ENCODE measurements at places on chromosomes 5 and 9. TPM values are rescaled to one million over a fixed set of nuclear protein-coding genes. Genes with fewer than 3 reads are reported as not detected.
A peak's percentile ranks its signal among the peaks of the same experiment; 100 is the strongest.

DNA sequence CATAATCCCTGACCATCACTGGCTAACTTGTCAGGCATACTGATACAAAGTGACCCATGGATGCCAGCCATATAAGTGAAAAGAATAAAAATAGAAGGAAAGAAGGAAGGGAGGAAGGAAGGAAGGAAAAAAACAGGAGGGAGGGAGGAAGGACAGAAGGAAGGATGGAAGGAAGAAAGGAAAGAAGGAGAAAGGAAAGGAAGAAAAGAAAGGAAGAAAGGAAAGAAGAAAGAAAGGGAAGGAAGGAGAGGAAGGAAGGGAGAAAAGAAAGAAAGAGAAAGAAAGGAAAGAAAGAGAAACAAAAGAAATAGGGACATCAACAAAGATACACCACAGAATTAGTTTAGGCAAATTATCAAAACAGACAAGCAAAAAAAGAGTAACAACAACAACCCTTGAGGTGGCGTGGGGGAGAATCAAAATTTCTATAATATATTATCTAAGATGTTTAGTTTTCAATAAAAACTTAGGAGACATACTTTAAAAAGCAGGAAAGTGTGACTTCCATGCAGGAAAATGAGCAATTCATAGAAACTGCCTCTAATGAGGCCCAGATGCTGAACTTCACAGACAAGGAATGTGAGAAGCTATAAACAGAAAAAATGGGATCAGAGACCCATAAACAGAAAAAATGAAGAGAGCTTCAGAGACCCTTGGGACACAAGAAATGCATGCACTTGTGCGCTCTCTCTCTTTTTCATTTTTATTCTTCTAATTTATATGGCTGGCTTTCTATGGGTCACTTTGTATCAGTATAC, 96.1 kb upstream of the NFIL3 start:
- peak; percentile 19 for DNase-seq

The EIF4E1B gene
- total RNA-seq, result not detected

The LCN12 gene
- total RNA-seq, result 0.44 TPM

DNA sequence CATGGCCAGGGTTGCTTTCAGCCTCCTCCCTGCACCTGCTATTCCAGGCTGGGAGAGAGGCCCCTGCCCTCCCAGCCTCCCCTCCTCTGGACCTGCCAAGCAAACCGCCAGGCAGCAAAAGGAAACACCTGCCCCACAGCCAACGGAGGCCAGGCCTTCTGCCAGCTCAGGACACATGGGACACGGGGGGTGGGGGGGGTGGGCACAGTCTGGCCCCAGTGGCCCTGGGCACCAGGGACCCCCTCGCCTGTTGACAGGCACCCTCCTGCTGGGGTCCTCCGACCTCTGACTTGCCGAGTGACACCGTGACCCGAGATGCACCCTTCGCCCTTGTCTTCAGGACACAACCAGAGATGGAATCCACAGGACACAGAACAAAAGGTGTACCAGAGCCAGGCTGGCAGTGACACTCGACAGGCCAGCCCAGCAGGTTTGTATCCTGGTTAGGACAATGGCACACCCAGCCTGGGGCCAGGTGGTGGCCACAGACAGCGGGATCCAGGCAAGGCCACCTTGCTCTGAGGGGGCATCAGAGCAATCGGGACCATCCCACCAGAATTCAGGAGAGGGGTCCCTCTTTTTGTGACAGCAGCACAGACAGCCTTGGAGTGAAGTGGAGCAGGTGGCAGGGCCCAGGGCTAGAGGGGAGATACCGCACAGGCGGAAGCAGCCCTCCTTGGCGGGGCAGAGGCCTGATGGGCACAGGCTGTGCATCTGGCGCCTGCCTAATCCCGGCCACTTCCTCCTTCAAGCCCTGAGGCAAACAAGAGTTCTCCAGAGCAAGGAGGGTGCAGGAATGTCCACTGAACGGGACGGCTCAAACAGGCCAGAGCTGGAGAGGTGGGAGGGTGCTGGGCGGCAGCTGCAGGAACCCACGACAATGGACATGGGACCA, 1.3 kb upstream of the TMEM210 start:
- DNase-seq, result no peak

The GOLGA1 gene
- 9.1 TPM for total RNA-seq

DNA sequence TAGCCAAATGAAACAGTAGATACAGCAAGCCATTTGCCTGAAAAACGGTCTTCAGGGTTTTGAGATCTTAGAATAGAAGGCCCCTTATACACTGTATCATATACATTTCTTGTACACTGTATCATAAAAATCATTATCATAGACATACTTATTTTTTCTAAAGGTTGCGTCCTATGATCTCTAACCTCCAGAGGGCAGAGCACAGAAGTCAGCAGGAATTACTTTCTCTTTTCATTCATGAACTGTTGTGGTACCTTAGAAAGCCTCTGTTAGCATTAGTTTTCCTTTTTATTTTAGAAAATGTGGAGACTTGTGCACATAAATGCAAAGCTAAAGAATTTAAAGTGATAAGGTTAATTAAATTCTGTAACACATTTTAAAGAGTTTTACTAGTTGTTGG, 115.4 kb downstream of the OXCT1 start:
- no peak for DNase-seq

The HSPA4 gene
- 59.8 TPM for total RNA-seq

DNA sequence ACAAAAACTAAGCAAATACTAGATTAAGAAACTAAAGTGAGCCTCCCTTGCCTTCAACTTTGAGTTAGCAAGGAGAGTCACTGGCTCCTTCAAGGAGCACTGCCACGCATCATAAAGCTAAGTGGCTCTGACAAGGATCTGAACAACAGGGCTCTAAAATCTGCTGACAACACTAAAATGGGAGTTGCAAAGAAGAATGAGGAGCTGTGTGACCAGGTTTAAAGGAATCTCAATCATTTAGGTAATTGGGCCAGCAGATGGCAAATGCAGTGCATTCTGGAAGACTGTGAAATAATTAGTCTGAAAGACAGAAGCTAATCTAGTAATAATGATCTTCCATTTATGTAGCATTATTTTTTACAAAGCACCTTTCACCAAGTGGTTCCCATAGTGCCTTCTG, 297.0 kb upstream of the TAS2R1 start:
- no peak for DNase-seq

DNA sequence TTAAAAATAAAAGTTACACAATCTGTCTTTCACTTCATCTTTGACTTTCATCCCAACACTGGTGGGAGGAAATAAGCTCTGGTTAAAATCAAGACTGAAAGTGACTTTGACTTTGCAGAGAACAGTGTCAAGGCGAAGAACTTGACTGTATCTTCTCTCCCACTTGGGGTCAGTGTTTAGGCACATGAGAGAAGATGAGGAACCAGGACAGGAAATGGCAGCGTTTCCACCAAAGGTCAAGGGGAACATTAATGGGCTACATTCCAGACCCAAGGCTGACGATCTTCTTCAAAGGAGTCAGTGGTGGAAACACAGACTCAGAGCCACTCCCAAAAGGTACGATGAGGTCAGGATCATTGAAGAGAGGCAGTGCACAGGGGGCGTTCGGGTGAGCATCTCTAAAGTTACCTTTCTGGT, 409.5 kb downstream of the ARHGEF28 start:
- DNase-seq, result peak; percentile 83

GRCh38 chr5:81896764-81897163, 75.1 kb upstream of the ATG10 start:
- DNase-seq, result no peak

The WNT8A gene
- total RNA-seq, result not detected

- no peak for DNase-seq
These were observed 105.2 kb downstream of the WNK2 start for GRCh38 chr9:93288891-93289883.

DNA sequence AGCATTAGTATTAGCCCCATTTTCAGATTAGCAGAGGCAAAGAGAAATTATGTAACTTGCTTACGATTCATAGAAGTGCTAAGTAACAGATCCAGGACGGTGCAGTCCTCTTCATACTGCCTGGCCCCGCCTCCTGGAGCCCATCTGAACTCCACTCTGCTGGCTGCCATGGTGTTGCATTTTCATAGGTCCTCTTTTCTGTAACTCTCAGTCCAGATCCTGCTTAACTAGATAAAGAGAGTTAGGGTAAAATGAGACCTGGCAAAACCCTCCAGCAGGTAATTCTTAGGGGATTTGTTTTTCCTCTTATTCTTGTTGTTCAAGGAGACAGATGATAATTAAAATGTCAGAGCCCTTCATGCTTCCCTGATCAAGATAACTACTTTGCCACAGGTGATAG, 135.1 kb upstream of the EFNA5 start:
- no peak for DNase-seq

DNA sequence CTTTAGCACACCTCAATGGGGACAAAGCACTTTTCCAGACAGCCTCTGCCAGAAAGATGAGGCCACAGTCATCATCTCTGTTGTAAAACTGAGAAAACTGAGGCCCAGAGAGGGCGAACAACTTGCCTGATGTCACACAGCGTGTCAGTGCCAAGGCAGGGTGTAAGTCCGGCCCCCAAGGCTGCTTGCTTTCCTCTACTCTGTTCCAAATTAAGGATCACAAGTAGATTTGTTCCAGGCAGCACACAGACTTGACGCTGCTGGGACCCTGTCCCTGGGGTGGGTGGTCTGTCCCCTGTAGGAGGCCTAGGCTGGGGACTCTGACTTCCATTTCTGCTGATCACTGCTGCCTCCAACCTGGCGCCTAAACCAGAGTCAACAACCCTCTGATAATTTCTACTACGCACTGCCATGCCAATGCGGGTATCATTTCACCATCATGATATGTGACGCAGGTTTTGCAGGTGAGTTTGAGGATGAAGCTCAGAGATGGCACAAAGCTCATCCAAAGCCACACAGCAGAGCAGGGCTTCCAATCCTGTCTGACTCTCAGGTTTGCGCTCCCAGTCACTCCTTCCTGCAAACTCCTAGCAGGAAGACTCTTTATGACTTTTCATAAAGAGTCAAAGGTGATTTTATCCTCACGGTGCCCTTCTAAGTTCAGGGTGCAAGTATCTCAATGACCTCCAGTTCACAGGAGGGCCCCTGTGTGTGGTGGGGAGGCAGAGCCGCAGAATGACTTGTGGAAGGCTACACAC, 13.5 kb upstream of the RALGDS start:
- DNase-seq, result no peak

- peak; percentile 92 for DNase-seq
These were observed 115.9 kb upstream of the MINAR2 start for GRCh38 chr5:129631961-129632360.

The MAPK9 gene
- 21.1 TPM for total RNA-seq

DNA sequence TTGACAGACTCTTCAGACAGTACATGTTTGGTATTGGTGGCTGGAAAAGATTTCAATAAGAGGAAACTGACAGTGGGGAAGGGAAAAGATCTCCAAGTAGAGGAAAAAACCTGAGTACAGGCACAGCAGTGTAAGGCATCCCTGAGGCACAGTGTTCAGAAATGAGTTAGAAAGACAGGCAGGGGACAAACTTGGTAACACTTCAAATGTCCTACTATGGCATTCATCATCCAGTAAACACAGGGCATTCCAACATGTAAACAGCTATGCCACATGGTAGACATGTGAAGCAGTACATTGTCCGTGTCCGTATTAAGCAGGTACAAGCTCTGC, 45.0 kb upstream of the NR5A1 start:
- DNase-seq, result no peak

- no peak for DNase-seq
These were observed 27.0 kb downstream of the OSMR start for GRCh38 chr5:38872826-38873225.

GRCh38 chr9:123470121-123470782, 114.3 kb downstream of the CRB2 start:
- no peak for DNase-seq

The DRD1 gene
- total RNA-seq, result under 0.01 TPM

DNA sequence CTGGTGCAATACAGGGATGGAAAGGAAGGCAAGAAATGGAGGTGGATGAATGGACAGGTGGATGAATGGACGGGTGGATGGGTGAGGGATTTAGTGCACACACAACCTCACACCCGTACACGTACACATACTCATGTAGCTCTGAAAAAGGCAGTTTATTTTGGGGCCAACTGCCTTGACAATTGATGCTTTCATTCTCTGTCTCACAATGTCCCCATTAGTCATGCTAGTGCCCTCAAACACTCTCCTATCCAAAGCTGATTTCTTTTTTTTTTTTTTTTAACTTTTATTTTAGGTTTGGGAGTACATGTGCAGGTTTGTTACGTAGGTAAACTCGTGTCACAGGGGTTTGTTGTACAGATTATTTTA, 495.0 kb downstream of the DMAC1 start:
- DNase-seq, result no peak

DNA sequence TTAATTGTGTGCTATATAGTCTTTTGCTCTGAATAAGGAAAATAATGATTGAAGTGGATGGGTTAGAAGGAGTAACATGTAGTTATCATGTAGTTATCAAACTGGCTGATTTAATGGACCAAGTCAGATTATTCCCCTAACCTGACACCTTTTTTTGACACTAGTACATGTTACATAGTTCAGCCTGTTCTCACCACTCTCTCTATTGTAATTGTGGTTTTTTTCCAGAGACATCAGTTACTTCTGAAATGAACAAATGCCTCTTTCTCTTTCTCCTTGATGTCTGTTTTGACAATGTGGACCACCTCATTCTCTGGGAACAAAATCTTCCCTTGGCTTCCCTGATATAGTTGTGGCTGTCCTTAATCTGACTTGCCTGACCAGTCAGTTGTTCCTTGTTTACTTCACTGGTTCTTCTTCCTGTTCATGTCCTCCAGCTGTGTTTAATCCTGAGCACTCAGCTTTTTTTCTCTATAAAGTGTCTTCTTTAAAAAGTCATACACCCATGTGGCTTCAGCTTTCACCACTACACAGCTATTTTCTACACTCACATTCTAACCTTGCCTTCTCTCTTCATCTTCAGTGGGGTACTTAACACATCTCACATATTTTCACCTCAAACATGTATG, 243.4 kb downstream of the ARRDC3 start:
- DNase-seq, result peak; percentile 69

The PDZD2 gene
- 4.6 TPM for total RNA-seq

DNA sequence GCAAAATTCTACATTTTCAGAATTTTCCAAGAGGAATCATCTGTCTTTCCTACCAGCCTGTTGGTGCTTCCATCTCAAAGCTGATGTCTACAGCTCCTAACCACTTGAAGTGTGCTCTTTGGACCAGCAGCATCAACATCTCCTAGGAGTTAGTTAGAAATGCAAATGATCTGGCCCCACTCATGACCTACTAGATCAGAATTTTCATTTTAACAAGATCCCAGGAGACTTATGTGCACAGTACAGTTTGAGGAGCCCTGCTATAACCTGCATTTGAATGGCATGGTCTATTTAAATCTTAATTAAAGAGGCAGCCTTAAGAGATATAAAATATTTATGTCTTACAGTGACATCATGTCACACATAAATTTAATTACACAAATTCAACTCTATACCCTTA, 33.8 kb downstream of the ITK start:
- no peak for DNase-seq

The ANKRD55 gene
- total RNA-seq, result not detected

DNA sequence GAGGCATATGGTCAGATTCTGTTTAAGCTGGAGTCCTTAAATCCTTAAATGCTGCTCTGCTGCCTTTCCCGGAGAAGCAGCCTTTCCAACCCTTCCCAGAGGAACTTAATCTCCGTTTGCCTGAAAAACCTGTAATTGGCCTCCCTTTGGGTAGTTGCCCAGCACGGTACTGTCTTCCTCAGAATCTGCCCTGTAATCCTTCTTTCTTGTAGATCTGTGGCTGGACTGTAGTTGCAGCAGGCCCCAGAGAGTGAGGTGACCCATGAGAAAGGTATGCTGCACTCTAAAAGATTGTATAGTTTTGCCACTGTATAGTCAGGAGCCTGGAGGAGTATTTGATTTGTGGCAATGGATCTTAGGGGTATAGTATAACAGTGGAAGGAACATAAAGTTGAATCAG, 11.7 kb downstream of the SPIN1 start:
- peak; percentile 41 for DNase-seq
